Fibroblast of upper back skin (primary cell): ENCODE measurements at places on chromosomes 13 and 19.
A peak's percentile ranks its signal among the peaks of the same experiment; 100 is the strongest.

DNA sequence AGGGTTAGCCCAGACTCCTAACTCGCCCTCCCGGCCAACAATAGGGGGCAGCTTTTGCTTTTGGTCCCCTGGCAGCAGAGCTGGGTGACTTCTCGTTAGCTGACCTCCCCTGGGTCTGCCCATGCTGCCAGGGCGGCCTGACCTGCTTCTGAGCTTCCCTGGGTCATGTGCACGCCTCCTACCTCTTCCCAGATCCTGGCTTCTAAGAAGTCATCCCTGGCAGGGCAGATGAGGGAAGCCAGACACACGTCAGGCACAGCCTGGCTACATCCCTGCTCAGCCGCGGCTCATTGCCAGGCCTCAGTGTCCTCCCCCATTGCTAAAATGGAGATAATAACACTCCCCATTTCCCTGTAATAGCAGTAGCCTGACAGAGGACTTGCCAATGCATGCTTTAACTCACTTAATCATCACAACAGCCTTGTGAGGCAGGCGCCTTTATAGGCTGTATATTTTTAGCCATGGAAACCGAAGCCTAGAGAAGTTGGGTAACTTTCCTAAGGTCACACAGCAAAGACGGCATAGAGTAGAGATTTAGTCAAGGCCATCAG is 2.1 kb downstream of the KCNK6 start:
- DNase-seq: no peak

DNA sequence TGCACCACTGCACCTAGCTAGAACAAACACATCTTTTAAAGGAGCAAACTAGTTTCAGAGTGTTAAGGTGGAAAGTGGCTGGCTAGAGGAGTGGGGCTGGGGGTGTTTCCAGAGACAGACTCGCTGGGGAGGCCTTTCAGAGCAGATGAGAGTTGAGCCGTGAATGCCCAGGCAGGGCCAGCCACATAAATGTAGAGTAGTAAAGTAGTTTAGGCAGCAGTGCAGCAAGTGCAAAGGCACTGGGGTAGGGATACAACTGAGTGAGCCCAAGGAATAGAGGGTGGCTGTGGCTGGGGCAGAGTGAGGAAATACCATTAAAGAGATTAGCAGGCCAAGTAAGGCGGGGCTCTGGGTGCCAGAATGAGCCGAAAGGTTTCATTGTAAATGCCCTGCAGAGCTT is 72.0 kb downstream of the ALOX5AP start:
- DNase-seq: no peak

GRCh38 chr19:33063753-33064457 is 783 bp downstream of the RHPN2 start:
- DNase-seq: no peak

DNA sequence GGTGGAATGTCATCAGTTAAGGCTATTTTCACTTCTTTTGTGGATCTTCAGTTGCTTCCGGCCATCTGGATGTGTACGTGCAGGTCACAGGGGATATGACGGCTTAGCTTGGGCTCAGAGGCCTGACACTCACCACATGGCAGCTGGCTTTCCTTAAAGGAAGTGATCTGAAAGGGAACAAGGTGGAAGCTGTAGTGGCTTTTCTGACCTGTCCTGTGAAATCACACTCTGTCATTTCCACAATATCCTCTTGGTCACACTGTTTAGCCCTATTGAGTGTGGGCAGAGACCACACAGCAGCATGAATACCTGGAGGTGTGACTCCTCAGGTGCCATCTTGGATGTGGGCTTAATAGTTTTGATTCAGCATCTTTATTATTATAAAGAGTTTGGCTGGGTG is 4.5 kb upstream of the BAX start:
- DNase-seq: no peak

DNA sequence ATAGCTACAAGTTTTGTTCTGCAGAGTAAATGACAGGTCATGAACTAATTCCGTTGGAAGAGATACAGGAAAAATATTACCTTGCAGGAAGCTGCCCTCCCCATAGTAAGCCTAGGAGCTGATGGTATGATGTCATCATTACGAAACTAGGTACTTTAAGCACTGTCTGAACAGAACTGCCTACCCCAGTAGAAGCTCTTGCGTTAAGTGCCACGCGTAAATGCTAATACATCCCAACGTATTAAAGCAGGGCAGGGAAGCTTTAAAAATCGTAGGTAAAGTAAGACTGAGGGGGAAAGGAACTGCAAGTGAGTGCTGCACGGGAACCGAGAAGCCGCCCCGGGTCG is 572 bp downstream of the UGGT2 start:
- DNase-seq: peak; percentile 57

DNA sequence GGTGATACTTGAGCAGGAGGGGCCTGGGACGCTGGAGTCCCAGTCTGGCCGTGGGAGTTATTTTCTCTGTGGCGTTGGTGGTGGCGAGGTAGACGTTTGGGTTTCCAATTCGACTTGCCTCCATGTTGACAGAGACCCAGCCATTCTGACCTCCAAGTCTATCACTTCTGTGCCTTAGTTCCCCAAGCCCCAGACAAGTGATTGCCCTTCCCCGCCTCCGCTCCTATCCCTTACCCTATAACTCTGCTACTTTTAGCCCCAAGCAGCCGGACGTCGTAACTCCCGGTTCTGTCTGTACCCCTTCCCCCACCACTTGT is 549 bp downstream of the TIMM50 start:
- DNase-seq: no peak

- no peak for DNase-seq
Observed at GRCh38 chr13:112700291-112701060, 10.6 kb downstream of the ATP11A start.

- no peak for DNase-seq
Observed at GRCh38 chr13:25478186-25478585, 106.4 kb downstream of the ATP8A2 start.

DNA sequence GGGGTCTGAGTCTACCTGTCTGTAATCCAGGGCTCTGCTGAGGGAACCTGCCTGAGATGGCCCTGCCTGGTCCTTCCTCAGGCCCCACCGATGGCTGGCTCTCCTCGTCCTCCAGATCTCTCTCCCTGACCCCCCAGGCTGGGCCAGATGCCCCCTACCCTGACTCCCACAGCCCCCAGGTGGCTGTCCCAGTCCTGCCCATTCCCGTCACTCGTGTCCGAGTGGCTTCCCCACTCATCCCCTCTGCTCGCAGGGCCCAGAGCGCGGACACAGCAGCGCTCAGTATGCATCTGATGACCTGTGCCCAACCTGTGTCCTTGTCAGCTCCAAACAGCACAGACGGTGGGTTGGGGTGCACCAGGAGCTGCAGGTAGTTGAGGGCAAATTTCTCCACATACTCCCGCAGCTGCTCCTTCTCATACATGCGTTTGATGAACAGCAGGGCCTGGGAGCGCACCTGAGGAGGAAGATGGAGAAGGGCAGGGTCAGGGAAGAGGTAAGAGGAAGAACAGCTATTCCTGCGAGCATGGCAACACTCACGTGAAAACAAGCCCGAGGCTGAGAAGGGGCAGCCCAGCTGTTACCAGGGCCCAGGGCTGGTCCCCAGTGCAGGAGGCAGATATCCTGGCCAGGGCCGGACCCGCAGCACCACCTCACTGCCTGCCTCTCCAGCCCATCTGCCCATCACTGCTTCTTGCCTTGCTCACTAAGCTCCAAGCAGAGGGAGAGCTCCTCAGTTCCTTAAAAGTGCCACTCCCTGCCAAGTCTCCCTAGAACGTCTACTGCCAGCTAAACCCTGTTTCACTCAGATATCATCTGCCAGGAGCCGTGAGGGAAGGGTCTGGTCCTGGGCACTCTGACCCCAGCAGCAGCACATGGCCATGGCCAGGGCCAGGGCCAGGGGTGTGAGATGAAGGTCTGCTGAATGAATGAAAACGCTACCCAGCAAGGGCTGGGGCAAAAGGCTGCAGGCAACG is 11.1 kb upstream of the RSPH6A start:
- no peak for DNase-seq

DNA sequence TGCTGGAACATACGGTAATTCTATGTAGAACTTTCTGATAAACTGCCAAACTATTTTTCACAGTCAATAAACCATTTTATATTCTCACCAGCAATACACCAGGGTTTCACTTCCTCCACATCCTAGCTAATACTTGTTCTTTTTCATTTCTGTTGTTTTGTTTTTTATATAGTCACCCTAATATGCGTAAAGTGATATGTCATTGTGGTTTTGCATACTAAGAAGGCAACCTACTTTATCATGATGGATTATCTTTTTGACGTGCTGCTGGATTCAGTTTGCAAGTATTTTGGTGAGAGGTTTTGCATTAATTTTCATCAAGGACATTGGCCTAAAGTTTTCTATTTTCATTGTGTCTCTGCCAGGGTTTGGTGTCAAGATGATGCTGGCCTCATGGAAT is 1384.1 kb downstream of the UQCRFS1 start:
- DNase-seq: no peak

GRCh38 chr13:90618133-90618532 is 729.4 kb upstream of the MIR17HG start:
- DNase-seq: no peak

- DNase-seq: no peak
Observed at GRCh38 chr19:763181-763580, 12.3 kb downstream of the MISP start.

- no peak for DNase-seq
Observed at GRCh38 chr19:7565332-7565731, 29.8 kb downstream of the PNPLA6 start.

DNA sequence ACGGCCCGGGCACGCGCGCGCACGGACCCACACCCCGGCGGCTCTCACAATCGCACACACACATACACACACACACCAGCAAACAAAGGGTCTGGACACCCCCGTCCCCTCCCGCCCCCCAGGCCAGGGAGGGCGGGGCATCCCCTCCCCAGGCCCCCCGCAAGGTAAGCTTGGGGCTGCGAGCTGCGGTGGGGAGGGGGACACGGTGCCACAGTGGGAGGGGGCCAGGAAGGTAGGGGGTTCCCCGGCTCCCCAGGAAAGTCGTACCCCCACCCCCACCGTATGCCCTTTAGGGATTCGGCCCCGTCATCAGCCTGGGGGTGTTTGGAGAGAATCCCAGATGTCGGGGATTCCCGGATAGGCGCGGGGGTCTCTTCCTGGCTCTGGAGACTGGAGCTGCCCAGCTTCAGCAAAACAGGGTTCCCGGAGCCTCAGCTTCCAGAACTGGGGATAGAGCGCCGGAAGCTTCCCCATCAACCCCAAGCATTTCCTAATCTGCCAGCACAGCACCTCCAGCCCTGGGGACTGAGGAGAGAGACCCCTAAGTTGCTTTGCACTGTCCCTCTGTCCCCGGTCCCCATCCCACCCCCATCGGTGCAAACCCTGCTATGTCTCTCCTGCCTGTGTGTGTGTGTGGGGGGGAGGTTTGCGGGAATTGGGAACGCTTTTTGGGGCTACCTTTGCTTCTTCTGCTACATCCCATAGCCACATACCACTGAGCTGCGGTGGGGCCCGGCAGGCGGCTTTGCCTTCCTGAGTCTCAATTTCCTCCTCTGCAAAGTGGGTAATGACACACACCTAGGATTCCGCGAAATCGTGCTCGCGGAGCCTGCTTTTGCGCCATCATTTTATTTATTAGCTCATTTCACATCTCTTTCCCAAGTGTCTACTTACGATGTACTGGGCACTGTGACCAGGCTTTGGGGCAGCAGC is 1.8 kb upstream of the CDC37 start:
- DNase-seq: no peak

GRCh38 chr19:39692166-39692565 is 12.1 kb upstream of the LGALS14 start:
- DNase-seq: no peak

DNA sequence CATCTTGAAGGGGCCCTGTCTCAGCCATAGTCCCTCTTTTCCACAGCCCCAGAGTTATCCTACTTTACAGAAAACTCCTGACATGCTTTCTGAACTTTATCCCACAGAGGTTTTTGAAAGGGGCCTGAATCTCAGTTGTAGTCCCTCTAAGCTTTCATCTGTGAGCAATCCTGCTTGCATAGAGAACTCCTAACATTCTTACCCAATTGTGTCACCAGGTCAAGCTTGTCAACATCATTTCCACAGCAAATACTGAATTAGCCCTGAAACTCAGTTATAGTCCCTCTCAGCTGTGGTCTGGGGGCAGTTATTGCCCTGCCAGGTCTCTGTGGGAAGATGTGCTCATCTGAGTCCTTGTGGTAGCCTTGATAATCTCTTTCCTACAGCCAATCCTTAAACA is 2190.3 kb upstream of the PCDH20 start:
- no peak for DNase-seq

DNA sequence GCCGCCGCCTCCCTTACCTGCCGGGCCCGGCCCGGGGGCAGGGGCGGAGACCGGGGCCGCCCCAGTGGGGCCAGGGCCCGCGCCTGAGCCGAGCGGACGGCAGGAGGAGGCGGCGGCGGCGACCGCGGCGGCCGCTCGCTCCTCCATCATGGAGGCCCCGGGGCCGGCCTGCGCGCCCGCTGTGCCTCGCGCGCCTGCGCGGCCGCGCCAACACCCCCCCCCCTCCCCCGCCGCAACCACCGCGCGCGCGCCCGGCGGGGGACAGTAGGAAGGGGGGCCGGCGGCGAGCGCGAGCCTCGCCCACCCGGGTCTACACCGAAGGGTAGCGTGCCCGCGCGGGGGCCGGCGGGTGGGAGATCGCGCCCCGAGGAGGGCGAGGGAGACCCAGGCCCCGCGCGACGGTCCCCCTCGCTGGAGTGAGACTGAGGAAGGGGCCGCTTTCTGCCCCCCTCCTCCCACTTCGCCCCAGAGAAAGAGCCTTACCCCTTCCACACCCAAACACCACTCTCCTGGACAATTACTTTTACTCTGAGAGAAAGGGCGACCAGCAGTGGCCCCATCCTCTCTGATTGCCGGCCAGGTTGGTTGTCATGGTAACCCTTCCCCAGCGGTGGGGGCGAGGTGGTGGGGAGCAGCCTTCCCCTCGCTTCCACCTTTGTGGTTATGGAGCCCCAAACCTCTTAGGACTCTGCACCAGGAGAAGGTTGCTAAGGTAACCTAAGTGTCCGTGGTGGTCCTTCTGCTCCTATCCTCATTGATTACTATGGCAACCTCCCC is at the start of gene STRN4:
TSS of gene STRN4 (minus strand) at position 170 of the 777 bp plus-strand sequence. CDS start at position 150, 20 bp downstream.
- DNase-seq: peak; percentile 45

DNA sequence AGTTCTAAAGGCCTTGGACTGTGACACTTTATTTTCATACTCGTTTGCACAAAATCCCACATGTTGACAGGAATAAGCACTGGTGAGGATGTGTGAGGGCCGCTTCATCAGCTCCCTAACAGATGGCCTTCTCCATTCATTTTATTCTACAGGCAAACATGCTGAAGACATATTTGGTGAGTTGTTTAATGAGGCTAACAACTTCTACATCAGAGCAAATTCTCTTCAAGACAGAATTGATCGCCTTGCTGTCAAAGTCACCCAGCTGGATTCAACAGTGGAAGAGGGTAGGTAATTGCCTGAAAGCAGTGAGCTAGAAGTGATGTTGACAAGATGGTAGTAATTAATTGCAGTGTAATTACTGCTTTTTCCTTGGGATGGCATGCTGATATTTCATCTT is 95.7 kb downstream of the GPR12 start:
- DNase-seq: peak; percentile 35

- peak; percentile 54 for DNase-seq
Observed at GRCh38 chr13:99282264-99283231, 24.4 kb upstream of the GPR18 start.

- no peak for DNase-seq
Observed at GRCh38 chr13:89214185-89214584, 1543.0 kb downstream of the SLITRK5 start.
